ENCODE measurements at places on chromosomes 12 and 14. TPM values are rescaled to one million over a fixed set of nuclear protein-coding genes. Genes with fewer than 3 reads are reported as not detected.

CAPZA3 gene
- not detected for total RNA-seq

CACNA2D4 gene
- total RNA-seq, result not detected

TMPRSS12 gene
- not detected for total RNA-seq

TCL1B gene
- not detected for total RNA-seq

MYO1A gene
- 0.33 TPM for total RNA-seq

SIX4 gene
- total RNA-seq, result 2.8 TPM

AVPR1A gene
- not detected for total RNA-seq

ASCL1 gene
- not detected for total RNA-seq

GLT8D2 gene
- total RNA-seq, result 0.25 TPM

ARHGEF40 gene
- 12.3 TPM for total RNA-seq

TCHP gene
- total RNA-seq, result 15.8 TPM

SYT1 gene
- total RNA-seq, result 5.2 TPM

ADAM21 gene
- 0.05 TPM for total RNA-seq

RNU4-1 gene
- not detected for total RNA-seq

HOXC10 gene
- 2.1 TPM for total RNA-seq

TEX52 gene
- total RNA-seq, result not detected

ANGEL1 gene
- total RNA-seq, result 8.0 TPM

INHBE gene
- total RNA-seq, result 0.11 TPM

DTX3 gene
- total RNA-seq, result 17.5 TPM

CLMN gene
- 6.6 TPM for total RNA-seq

RAB3IP gene
- total RNA-seq, result 16.8 TPM

C14orf132 gene
- 4.3 TPM for total RNA-seq

ESPL1 gene
- total RNA-seq, result 21.4 TPM

RABGGTA gene
- 17.2 TPM for total RNA-seq

TNFAIP2 gene
- total RNA-seq, result 346 TPM

RIPK3 gene
- not detected for total RNA-seq

DEPDC4 gene
- total RNA-seq, result 1.5 TPM

ZFYVE21 gene
- total RNA-seq, result 35.6 TPM

WNT1 gene
- total RNA-seq, result 0.24 TPM

CCDC196 gene
- not detected for total RNA-seq

B4GALNT3 gene
- total RNA-seq, result 0.56 TPM

CRACR2A gene
- 1.9 TPM for total RNA-seq

NKX2-1 gene
- total RNA-seq, result not detected

SERPINA4 gene
- 0.07 TPM for total RNA-seq

TRPV4 gene
- 0.09 TPM for total RNA-seq

IFI27L2 gene
- 56.2 TPM for total RNA-seq

JPH4 gene
- total RNA-seq, result 0.07 TPM

A2ML1 gene
- not detected for total RNA-seq

KRT2 gene
- total RNA-seq, result not detected

SMCO3 gene
- total RNA-seq, result not detected

OR10G2 gene
- not detected for total RNA-seq

LMNTD1 gene
- not detected for total RNA-seq

CD163 gene
- total RNA-seq, result 0.15 TPM
